ENCODE measurements at places on chromosomes 3 and 15.

GRCh38 chr3:47036145-47036544 is 56.7 kb downstream of the NBEAL2 start:
- no peak for DNase-seq

GRCh38 chr15:98803228-98804056 is 155.1 kb downstream of the IGF1R start:
- DNase-seq, result no peak

DNA sequence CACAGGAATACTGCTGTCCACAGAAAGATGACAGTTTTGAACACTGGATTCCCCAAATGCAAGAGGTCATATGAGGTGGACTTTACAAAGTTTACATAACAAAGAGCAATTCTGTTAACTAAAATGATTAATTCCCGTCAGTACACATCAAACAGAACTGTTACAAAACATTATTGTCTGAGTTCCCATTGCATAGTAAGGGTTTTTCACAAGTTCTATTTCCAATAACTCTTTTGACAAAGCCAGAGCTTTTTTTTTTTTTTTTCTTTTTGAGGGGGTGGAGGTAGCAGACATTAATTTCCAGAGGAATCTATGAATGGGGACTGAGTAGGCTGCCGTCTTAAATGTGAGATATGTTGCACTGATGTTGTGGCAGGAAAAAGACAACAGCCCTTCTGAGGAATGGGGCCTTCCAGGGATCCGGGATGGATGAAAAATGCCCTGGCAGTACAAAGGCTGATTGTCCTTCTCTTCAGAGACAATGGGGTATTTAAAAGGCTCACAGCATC is 178.1 kb upstream of the KBTBD8 start:
- no peak for DNase-seq

DNA sequence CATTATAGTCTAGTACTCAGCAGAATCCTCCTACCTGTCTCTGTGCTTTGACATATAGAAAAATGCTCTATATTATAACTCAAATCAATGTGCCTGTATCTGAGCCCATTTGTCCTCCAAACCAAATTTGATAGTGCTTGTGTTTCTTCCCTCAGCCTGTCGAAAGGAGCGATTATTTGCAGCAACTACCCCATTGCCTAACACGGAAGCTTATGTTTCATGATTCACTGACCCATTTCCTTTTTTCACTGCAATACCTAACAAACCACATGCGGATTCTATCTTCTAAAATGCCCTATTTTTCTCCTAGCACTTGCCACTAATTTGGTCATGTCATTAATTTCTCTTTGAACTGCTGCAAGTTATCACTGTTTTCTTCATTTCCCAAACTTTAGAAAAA is 1220.6 kb upstream of the CADM2 start:
- no peak for DNase-seq

- no peak for DNase-seq
These were observed 10.0 kb downstream of the BHLHE40 start for GRCh38 chr3:4988983-4989834.

GRCh38 chr3:63571682-63572081 is 80.8 kb upstream of the SNTN start:
- no peak for DNase-seq

GRCh38 chr15:69853544-69853951 is 244.2 kb downstream of the TLE3 start:
- DNase-seq, result no peak

DNA sequence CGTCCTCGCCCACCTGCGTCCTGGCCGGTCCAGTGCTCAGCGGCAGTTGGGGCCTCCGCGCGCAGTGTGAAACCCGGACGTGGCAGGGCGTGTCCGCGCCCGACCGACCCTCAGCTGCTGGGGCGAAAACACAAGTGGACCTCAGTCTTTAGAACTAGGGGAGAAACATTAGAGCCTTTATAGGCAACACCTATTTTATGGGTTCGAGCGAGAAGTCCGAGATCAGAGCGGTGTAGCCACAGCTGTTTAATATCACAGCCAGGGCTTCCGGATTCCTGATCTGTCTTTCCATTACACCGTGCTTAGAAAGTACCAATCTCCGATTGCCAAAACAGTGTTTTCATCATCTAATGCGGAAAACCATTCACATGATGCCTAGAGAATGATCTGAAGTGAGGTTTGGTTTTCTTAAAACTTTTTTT is 506 bp downstream of the RAD51 start:
- no peak for DNase-seq

DNA sequence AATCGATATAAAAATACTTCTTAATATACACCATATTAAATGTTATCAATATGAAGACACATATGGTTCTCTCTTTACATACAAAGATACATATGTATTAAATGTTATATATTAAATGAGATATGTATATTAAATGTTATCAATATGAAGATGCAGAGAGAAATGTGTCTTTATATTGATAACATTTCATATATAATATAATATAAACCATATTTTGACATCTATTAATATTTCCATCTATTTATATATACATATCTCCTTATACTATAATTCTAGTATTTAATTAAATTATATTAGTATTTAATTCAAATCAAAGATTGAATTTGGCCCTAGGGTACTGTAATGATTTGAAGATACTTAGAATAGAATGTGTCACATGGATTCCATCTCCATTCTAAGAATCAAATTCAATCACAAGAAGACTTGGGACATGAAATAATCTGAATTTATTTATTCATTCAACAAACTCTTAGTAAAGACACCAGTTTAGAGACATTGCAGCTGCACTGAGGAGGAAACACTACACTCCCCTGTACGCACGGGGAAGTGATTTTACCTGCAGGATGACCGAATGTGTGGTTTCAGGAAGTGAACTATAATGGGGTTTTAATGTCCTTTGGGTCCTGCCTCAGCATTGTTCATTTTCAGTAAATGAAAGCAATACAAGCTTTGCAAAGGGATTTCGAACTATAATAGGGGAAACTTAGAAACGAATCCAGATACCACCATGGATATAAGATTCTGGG is 365.1 kb downstream of the MECOM start:
- DNase-seq, result no peak

- no peak for DNase-seq
These were observed 194.0 kb upstream of the LMCD1 start for GRCh38 chr3:8307545-8308110.

GRCh38 chr15:38540510-38540909 is 24.1 kb downstream of the RASGRP1 start:
- no peak for DNase-seq

GRCh38 chr15:70029297-70029701 is 68.4 kb downstream of the TLE3 start:
- no peak for DNase-seq

DNA sequence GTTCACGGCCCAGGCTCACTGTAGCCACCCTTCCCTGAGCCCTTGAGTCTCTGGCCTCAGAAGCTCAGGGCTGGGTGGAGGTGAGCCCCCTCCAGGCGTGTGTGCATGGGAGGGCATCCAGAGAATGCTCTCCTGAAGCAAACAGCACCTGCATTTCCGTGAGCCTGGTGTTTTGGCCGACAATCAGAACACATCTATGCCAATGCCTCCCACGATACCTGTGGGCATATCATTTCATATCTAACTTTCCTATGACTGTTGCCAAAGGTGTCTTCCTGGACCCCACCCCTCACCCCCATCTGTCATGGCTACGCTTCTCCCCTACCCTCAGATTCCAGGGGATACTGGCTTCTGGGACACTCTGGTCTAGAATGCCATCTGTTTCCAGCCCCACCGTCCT is 53.3 kb upstream of the RAB6B start:
- no peak for DNase-seq

DNA sequence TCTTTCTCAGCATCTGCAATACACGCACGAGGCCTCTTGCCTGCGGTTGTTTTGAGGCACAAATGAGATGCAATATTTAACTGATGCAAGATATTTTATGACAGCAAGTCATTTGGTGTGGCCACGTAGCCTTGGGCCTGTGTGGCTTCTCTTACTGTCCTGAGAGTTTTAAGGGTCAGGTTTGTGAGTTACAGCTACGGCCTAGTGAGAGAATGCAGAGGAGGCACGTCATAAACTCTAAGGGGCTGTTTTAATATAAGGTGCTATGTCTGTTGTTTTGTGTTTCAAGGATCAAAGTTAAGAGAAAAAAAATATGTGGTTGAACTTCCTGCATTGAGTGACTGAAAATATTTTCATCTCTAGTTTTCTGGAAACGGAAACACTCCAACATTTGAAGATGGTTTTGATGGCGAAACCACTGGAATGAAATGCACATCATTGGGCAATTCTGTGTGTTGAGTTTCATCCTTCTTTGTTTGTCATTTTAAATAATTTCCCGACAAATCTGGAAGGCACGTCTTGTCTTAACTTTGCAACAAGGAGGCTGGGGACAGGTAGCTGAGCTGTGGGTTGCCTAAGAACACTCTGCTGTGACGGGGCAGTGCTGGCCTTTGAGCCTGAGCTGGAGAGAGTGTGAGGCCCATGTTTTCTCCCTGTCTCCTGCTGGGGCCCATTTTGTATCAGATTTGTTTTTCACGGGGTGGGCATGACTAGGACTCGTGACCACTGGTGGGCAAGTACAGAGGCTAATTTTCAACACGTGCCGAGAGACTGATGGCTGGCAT is 5.1 kb downstream of the APBA2 start:
- no peak for DNase-seq

DNA sequence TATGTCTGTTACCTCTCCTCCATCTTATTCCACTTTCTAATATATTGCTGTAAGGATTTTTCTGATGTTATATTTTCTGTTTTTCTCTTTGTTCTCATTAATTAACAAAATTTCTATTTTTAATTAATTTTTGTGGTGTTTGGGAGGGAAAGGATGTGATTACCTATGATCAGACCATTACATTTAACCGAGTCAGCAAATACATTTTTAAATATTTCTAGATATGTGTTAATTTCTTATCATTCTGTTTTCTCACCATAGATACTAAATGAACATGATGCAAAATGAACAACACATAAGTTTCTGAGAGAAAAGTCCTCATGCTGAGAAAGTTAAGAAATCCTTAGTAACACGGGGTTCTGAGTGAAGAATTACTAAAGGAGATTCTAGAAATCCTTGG is 80.6 kb upstream of the P2RY1 start:
- DNase-seq, result no peak

DNA sequence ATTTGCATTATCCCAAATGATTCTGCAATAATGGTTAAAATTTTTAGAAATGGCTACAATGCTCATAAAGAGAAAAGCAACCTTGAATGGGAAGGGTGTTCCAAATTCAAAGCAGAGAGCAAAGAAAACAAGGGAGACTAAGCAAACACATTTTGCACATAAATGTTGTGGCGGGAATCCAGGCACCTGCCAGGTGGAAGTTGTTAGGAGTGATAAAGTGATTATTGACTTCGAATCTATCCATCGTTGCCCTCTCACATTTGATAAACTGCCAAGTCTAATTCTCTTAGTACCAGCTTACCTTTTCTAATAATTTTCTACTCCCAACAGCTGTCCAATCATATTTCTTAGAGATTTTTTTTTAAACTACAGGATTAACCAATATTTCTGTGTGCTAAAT is 244.5 kb downstream of the CACNA2D3 start:
- no peak for DNase-seq

DNA sequence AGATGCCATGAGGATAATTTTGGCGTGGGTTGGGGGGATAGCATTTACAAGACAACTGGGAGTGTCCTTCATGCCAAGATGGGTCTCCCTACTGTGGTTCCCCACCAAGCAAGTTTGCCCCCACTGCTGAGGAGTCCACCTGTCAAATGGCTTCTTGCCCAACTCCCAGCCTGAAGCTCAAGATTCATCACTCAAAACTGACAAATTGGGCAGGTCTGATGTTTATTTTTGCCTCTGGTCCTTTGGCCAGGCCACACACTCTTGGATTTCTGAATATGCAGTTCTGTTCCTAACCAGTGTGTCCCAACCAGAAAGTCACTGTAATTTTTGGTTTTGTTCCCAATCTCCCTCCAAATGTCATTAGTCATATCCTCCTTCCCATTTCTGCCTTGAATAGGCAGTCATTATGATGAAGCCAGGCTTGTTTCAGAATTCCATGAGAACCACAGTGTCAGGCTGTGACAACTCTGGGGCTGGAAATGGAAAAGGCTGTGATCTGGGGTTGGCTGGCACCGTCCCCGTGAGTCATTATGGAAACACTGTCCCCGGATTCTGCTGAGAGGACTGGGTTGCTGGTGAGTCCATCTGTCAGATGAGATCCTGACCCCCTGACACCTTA is 29.3 kb upstream of the MEF2A start:
- DNase-seq, result no peak

GRCh38 chr3:25895443-25895842 is 105.6 kb downstream of the OXSM start:
- DNase-seq, result no peak

- no peak for DNase-seq
These were observed 45.7 kb downstream of the PGBD4 start for GRCh38 chr15:34147371-34148140.

DNA sequence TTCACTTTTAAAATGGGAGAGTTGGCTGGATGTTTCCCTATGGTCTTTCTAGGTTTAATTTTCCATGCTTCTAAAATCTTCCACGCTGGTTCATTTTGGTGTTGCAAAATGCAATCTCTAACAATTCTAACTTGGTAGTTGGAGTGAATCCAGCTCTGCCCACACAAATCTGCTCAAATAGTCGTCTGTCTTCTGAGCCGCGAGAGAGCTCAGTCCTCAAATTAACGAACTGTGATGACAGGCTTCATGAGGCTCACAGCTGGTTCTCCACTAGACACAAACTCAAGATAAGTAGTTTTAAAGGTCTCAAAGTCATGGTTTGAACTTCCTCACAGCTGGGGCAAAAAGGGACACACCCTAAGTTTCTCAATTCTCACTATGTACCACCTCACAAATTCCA is 178.6 kb upstream of the LYSMD4 start:
- no peak for DNase-seq

- no peak for DNase-seq
These were observed 5.6 kb downstream of the ZNF662 start for GRCh38 chr3:42911551-42911950.
